ENCODE measurements at places on chromosomes 6 and 20. TPM values are rescaled to one million over a fixed set of nuclear protein-coding genes. Genes with fewer than 3 reads are reported as not detected.

Gene LY6G5C
- 2.1 TPM for total RNA-seq

Gene HLA-G
- total RNA-seq = 0.56 TPM

Gene REM1
- not detected for total RNA-seq

Gene PDE10A
- total RNA-seq = 16.0 TPM

Gene SLC22A1
- 0.56 TPM for total RNA-seq

Gene SOBP
- total RNA-seq = 0.08 TPM

Gene ITCH
- total RNA-seq = 25.1 TPM

Gene PCIF1
- total RNA-seq = 31.7 TPM

Gene CRISP3
- total RNA-seq = not detected

Gene MROH8
- 0.55 TPM for total RNA-seq

Gene SLC17A5
- total RNA-seq = 10.8 TPM

Gene RAET1L
- total RNA-seq = 1.5 TPM

Gene GABRR1
- total RNA-seq = not detected

Gene PSORS1C2
- not detected for total RNA-seq

Gene EDN1
- total RNA-seq = 37.0 TPM

Gene FITM2
- total RNA-seq = 6.7 TPM

Gene FGD2
- 0.31 TPM for total RNA-seq

Gene ULBP2
- 3.2 TPM for total RNA-seq

Gene NEU1
- total RNA-seq = 82.3 TPM

Gene ZHX3
- 6.0 TPM for total RNA-seq

Gene EYA2
- not detected for total RNA-seq

Gene NFATC2
- total RNA-seq = 0.57 TPM
